ENCODE measurements at places on chromosomes 2 and 18.

DNA sequence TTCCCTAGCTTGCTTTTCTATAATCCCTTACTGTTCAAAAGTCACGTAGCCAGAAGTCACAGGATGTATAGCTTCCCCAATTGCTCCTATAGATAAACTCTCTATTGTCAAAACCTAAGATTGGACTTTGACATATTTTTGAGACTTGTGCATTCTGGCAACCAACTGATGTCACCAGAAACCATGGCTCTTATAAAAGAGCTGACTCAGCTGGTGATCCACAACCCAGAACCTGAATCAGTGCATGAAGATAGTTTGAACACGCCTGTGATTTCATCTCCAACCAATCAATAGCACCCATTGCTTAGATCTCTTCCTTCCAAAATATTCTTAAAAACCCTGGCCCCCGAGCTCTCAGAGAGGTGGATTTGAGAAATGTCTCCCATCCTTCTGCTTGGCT lies 639.9 kb upstream of the PIK3C3 start:
- DNase-seq = no peak

DNA sequence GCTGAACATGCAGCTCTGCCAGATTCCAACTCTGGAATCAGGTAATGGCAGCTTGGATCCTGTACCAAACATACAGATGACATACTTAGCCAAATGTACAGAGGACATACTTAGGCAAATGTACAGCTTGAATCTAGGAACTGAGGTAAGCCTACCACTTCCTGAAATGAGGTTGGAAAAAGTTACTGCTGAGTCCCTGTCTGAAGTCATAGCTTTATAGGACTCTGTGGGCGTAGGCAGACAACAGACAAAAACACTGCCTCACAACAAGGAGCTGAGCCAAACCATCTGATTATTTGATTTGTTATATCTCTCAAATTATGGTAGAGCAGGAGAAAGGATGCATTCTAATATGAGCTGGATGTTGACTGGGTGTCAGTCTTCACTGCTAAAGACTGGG lies 290.2 kb upstream of the TCF4 start:
- DNase-seq = no peak

DNA sequence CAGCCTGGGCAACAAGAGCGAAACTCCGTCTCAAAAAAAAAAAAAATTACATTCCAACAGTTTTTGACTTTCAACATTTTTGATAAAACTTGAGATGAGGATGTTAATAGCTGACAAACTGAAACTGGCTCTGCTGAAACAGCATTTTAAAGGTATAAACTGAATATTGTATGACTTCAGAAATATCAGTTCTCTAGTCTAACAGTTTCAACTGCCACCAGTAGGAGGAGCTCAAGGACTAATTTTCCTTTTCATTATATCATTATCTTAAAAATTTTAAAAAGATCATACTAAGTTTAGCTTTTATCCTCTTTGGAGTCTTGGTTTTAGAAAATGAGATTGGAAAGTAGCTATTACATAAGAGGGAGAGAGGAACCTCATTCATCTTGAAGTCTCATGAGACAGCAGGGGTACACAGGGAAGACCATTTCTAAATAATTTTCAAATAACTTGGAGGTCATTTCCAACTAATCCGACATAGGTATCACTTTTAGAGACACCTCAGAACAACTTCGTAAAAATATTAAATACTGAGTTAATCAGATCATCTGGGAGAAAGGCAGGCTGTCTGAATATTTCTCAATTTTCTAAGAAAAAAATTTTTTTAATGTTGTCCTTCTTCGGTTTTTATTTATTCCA lies 37.6 kb upstream of the MCM6 start:
- peak; percentile 50 for DNase-seq

- no peak for DNase-seq
Measured at GRCh38 chr2:24435391-24436316, 55.4 kb upstream of the NCOA1 start.

DNA sequence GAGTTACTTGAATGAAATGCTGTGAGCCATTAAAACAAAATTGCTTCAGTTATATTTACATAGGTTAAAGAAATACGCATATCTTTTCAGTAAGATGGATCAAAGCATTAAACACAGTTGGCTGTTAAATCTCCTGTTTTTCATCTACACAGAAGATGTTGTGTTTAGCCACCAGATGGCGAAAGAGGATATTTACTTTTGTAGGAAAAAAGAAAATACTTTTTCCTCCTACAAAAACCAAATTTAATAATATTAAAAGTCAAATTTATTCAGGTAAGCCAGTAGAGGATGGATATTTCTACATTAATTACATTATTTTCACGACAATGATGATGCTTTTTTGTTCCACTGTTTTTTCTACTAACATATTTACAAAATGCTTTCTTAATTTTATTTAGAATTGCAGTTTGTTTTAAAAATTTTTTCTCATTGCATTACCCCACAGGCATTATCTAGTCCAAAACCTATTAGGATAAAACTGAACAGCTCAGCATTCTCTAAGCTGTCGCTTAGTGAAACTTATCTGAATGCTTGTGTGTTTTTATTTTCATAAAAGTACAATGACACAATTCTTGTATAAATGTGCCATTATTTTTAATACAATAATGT lies 173.7 kb downstream of the ASXL3 start:
- DNase-seq = no peak

All from CD4-positive, alpha-beta T cell treated with Interleukin-6 at 100 ng/mL for 8 hours (primary cell).